T-helper 17 cell (primary cell): ENCODE measurements at places on chromosomes 1 and 21. TPM values are rescaled to one million over a fixed set of nuclear protein-coding genes. Genes with fewer than 3 reads are reported as not detected.

RGS5 gene
- total RNA-seq, result 0.94 TPM

CYP4A22 gene
- not detected for total RNA-seq

HSD3B2 gene
- not detected for total RNA-seq

SPATA17 gene
- total RNA-seq, result not detected

STYXL2 gene
- total RNA-seq, result not detected

C1orf94 gene
- total RNA-seq, result not detected

ANKRD35 gene
- not detected for total RNA-seq

ZNF695 gene
- not detected for total RNA-seq

LCE1E gene
- total RNA-seq, result not detected

PDE9A gene
- 4.9 TPM for total RNA-seq

NES gene
- not detected for total RNA-seq

ANGPTL3 gene
- total RNA-seq, result not detected

SPRR5 gene
- not detected for total RNA-seq

RNF186 gene
- total RNA-seq, result not detected

TNNT2 gene
- not detected for total RNA-seq

FMO1 gene
- not detected for total RNA-seq

PRELP gene
- not detected for total RNA-seq

MSH4 gene
- 0.26 TPM for total RNA-seq

MYOC gene
- total RNA-seq, result not detected

WNT9A gene
- total RNA-seq, result 0.10 TPM

EXTL1 gene
- not detected for total RNA-seq

MCOLN3 gene
- total RNA-seq, result 3.2 TPM

GLIS1 gene
- total RNA-seq, result not detected

TCHH gene
- total RNA-seq, result 0.05 TPM

LORICRIN gene
- not detected for total RNA-seq

HFM1 gene
- total RNA-seq, result not detected

KCNK1 gene
- not detected for total RNA-seq

SLAMF7 gene
- 3.1 TPM for total RNA-seq

HLX gene
- total RNA-seq, result 0.94 TPM

TNNI3K gene
- 0.50 TPM for total RNA-seq

PLA2G2C gene
- not detected for total RNA-seq

TSPAN2 gene
- total RNA-seq, result 14.2 TPM

OPTC gene
- not detected for total RNA-seq

TENT5C gene
- 129 TPM for total RNA-seq

SORT1 gene
- total RNA-seq, result 2.6 TPM

SOAT1 gene
- total RNA-seq, result 38.7 TPM

TFF2 gene
- total RNA-seq, result not detected

TGFB2 gene
- total RNA-seq, result 0.17 TPM

IPO13 gene
- total RNA-seq, result 10.6 TPM

BSND gene
- total RNA-seq, result 0.07 TPM

WNT3A gene
- total RNA-seq, result not detected

RAB3B gene
- total RNA-seq, result not detected

S100A5 gene
- total RNA-seq, result 1.1 TPM

CFHR3 gene
- not detected for total RNA-seq

S100A9 gene
- 138 TPM for total RNA-seq

SMPDL3B gene
- not detected for total RNA-seq
